ENCODE measurements at places on chromosomes 16 and 17.

GRCh38 chr16:89476811-89477261, 13.5 kb downstream of the ANKRD11 start:
- DNase-seq = no peak

GRCh38 chr16:79612207-79612606, 11.7 kb upstream of the MAF start:
- DNase-seq = no peak

- DNase-seq = peak; percentile 45
Observed at GRCh38 chr17:29574732-29575510, 6.4 kb downstream of the TP53I13 start.

DNA sequence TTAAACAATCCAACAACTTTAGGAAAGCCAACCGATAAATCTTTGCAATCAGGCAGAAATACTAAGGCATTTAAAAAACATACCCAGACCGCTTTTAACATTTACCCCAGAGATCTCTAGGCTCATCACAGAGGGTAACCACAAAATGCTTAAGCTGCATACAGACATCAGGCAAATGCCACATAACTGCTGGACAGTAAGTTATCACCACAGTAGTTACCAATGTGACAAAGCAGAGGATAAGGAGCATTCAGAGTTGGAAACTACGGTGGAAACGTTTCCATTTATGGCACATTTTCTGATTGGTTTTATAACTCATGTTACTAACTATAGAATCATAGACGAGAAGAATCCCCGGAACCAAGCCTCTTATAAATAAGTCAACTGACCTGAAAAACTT, 77.5 kb downstream of the KANSL1 start:
- no peak for DNase-seq

GRCh38 chr16:85798283-85798776, 1.0 kb downstream of the EMC8 start:
- DNase-seq = no peak

- DNase-seq = no peak
Observed at GRCh38 chr16:16022683-16023064, 73.3 kb downstream of the ABCC1 start.

DNA sequence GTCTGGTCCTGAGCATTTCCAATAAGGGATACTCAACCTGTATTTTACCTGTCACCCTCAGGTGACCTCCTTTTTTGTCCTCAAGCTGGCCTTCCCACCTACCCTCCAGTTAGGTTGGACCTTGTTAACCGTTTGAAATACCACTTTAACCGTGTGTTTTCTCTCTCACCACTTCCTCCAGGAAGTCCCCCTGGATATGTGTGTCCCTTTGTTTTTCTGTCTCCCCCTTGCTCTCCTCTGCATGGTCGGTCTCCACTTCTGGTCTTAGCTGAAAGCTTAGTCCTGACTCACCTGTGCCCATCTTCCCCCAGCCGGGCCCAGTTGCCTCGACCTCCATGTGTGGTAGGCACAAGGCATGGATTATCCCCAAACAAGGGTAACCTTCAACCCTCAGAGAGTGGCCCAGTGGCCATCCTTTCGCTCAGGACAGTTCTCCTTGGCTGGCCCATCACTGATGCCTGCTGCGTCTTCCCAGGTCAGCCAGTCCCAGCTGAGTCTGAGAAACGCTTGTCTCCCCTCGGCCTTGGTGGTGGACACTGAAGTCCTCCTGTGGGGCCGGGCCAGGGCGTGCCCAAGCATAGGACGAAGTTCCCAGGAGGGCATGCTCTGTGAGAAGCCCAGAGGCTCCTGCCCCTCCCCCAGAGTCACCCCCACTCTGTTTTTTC, 20.0 kb downstream of the LASP1 start:
- DNase-seq = no peak

DNA sequence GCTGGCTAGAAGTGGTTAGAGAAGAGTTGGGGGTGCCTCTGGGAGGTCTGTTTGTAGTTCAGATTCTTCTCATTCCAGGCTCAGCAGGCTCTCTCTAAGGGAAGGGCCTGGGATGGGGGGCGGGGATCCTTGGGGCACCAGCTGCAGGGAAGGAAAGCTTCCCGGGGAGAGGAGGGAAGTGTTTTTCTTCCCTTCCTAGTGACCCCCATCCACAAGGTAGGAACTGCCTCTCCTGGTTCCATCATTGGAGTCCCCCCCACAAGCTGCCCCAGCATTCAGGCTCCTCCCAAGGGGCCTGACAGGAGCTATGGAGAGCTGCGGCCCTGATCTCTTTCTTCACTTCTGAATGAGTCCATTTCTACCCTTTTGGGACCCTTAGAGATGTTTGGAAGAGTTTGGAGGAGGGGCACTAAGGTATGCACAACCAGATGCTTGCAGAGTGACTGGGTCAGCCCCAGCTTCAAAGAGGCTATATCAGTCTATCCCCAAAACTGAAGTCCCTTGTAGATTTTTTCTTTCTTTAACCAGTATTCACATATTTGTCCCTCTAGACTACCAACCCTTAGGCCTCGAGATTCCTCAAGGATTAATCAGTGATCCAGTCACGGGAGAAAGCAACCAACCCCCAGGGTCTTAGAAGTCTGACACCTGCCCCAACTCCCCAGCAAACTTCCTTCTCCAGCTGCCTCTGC, 13.9 kb upstream of the FZD2 start:
- no peak for DNase-seq

DNA sequence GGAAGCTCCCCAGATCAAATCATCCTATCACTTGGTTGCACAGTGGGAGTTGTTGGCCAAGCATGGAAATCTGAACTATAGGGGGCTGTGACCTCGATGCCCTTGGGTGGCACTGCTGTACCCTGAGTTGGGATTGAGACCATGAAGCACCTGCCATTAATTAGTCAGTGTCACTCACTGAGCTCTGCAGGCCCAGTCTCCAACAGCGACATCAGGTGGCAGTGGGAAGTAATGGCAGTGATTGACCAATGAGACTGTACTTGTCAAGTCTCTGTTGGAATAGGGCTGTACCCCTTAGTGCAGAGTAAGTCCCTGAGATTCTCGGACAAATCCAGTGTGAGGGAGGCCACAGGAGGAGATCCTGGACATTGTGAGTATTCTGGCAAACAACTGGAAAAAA, 118.0 kb upstream of the RPL38 start:
- DNase-seq = no peak

- no peak for DNase-seq
Observed at GRCh38 chr17:63445571-63445953, 544 bp downstream of the CYB561 start.

DNA sequence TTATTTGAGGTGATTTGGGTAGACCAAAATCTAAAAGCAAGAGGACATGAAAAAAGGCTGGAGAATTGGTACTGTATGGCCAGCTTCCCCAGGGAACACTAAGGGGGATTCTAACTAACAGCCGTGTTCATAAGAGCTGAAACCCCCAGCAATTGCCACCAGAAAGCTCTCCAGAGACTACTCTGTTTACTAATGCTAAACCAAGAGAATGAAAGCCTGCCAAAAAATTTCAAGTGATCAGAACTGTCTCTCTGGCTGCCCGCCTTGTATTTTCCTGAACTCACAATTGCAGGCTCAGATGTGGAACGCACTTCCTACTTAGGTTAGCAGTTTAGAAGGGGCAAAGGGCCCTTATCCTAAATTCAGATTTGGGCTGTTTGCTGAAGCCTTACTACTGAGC, 24.1 kb downstream of the MYH10 start:
- no peak for DNase-seq

DNA sequence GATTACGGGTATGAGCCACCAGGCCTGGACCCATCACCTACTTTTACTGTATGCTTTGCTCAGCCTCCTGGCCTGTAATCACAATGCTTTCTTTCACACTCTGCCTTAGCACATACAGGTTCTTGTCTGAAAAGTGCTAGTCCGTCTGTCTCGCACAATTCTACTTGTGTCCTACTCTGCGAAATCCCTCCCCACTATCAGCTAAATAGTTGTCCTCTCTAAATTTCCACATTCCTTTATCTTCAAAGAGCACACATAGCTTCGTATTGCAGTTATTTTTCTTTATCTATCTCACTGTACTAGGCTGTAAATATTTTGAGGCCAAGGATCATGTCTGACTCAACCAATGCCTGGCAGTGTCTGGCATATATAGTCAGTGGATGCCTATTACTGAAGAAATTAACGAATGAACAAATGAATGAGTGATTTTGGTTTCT, 38.5 kb upstream of the ETV4 start:
- DNase-seq = no peak

DNA sequence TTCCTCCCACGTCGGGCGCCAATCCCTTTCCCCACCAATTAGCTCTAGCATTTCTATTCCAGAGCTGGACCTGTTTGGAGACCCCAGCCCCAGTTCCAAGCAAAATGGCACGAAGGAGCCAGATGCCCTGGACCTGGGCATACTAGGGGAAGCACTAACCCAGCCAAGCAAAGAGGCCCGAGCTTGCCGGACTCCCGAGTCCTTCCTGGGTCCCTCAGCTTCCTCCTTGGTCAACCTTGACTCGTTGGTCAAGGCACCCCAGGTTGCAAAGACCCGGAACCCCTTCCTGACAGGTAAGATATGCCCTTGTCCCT, 5.6 kb upstream of the SPATA20 start:
- no peak for DNase-seq

- no peak for DNase-seq
Observed at GRCh38 chr16:22665803-22666202, 148.2 kb upstream of the HS3ST2 start.

- no peak for DNase-seq
Observed at GRCh38 chr16:28505489-28506137, 1.0 kb downstream of the IL27 start.

DNA sequence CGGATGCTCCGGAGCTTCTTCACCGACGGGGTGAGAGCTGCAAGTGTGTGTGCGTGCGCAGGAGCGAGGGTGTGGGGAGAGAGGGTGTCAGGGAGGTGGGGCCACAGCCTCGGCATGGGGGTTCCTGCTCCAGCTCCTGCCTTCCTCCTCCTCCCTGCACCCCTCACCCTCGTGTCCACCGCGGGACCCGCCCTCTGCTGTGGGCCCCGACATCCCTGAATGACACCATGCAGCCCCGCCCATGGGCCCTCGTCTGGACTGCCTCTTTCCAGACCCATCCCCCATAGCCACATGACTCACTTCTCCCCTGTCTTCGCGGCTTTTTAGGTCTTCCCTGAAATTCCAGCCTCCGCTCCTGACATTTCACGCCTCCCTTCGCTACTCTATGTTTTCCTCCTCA, 41.6 kb downstream of the ARHGAP23 start:
- no peak for DNase-seq

GRCh38 chr17:57544834-57545463, 200.2 kb downstream of the CCDC182 start:
- DNase-seq = no peak

DNA sequence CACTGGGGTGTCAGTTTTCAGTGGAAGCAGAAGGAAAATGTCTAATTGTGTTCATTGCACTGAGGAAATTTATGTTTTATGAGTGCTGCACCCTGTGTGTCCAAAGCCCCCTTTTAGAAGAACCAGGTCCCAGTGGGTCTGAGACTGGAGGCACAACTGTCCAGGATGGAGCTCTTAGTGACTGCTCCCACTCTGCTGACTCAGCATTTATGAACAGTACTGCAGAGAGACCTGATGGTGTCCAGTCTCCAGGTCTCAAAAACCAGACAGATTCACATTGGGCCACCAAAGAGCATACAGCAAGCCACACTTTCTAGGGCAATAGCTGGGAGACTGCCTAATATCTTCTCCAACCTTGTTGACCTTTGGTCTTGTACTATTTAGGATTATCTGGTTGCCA, 321.9 kb downstream of the CBLN1 start:
- no peak for DNase-seq

- DNase-seq = no peak
Observed at GRCh38 chr16:84156342-84156784, 11.3 kb downstream of the DNAAF1 start.

- DNase-seq = no peak
Observed at GRCh38 chr17:5762191-5762590, 177.9 kb upstream of the NLRP1 start.

DNA sequence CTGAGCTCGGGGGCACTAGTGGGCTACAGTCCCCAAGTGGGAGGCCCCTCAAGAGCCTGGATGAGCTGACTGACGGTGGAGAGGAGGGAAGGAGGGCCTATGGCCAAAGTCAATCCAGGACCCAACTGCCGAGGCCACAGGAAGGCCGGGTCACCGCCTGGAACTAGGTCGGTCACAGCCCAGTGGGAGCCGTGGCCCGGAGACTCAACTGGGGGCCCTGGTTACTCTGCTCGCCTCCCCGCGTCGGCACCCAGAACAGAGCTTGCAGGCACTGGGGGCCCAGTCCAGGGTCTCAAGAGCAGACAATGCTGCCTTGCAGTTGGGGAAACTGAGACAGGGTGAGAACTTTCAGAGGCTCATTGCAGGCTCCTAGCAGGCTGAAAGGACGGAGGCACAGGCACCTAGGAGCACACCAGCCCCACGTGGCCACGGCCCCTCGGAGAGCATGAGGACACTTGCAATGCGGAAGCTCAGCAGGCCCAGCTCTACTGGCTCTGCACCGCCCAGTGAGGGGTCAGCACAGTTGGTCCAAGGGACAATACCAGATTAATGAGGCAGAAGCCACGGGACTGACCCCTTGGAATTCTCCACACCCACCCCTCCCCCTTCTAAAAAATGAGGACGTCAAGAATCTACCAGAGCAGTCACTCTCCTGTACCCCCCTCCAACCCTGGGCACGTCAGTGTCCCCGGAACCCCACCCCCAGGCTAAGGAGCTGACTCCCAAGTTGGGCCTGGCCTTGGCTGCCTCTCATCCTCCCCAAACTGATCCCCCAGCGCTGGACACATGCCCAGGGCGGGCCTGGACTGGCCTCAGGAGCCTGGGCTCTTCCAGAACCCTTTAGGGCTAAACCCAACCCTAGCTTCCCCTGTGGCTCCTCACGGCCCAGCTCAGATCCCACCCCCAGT, 2.2 kb downstream of the HS3ST6 start:
- no peak for DNase-seq

DNA sequence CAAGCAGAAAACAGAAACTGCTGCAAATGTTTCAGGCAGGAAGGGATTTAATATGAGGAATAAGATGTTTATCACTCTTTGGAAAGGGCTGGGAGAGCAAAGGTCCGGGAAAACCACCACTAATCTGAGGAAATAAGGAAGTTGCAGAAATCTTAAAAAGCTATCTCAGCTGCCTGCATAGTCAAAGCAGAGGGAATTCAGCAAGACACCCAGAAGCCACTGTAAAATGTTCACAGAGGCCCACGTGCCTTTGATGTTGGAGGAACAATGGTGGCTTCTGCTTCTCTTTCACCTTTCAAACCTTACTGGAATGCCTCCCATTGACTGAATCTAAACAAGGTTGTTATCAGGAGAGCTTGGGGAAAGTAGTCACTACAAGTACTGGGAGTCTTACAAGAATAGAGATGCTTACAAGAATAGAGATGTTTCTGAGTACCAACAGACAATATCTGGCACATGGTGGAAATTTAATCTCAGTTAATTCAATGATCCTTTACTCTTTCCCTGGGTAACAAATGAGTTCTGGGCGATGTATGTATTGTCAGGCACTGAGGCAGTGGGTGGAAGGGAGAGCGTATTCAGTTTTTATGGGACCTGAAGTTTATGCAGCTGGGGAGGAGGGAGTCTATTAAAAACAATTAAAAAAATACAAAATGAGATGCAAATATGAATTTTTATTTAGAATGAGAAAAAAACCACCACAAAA, 56.1 kb upstream of the MED13 start:
- DNase-seq = no peak

DNA sequence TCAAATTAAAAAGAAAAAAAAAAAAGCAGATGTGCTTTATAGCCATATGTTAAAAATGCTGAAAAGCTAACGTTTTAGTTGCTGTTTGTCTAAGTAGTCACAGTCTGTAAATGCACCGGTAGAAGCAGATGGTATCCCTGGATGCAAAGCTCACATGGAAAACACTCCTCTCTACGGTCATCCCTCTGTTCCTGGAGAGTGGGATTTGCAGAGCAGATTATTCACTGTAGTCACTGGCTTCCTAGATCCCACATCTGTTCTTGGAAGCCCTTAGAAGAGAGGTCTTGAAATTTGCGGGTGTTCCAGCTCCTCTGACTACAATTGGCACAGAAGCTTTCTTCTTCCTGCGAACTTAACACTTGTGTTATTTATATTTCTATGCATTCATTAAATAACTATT, 186.6 kb downstream of the PMP22 start:
- no peak for DNase-seq
